CD8-positive, alpha-beta T cell (primary cell): ENCODE measurements at places on chromosomes 16 and 17. TPM values are rescaled to one million over a fixed set of nuclear protein-coding genes. Genes with fewer than 3 reads are reported as not detected.

- DNase-seq: peak; percentile 42
Observed at GRCh38 chr17:66727634-66728570, 107.0 kb upstream of the CACNG5 start.

- DNase-seq: no peak
Observed at GRCh38 chr16:74990832-74991231, 5.9 kb upstream of the WDR59 start.

GRCh38 chr17:19502517-19502916, 31.1 kb upstream of the SLC47A1 start:
- peak; percentile 71 for DNase-seq

DNA sequence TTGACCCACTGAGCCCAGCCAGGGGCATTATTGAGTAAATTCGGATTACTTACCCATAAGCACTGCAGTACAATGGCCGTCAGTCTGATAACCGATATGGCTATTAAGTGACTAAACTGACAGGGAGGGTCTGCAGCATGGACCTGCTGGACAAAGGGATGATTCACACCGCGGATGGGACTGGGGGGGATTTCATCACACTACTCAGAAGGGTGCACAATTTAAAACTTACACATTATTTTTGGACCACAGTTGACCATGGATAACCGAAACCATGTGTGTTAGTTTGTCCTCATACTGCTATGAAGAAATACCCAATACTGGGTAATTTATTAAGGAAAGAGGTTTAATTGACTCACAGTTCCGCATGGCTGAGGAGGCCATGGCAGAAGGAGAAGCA, 106.5 kb downstream of the ABCC6 start:
- DNase-seq: no peak

GRCh38 chr17:83103200-83103942, 24.0 kb downstream of the METRNL start:
- no peak for DNase-seq

DNA sequence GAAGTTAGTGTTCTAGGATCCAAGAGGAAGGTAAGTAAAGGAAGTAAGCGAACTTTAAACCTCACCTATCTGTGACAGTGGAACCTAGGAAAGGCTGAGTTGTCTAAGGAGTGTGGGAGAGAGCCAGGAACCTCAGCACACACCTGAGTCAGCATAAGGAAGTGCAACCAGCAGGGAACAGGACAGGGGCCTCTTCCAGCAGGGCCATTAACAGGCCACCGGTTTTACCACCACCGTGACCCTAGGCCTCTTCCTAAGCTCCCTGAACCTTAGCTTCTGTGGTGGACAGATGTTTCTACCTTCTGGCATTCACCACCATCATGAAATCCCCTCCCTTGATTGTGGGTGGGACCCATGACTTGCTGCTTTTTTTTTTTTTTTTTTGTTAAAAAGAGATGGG, 26.7 kb upstream of the GPATCH8 start:
- DNase-seq: no peak

The BCAR1 gene
- not detected for total RNA-seq

The HBZ gene
- not detected for total RNA-seq

The PRSS27 gene
- total RNA-seq: 0.53 TPM

The KRTAP9-8 gene
- not detected for total RNA-seq

The CASKIN2 gene
- 0.98 TPM for total RNA-seq
